Activated T-helper 1 cell treated with anti-CD3 and anti-CD28 coated beads, Interleukin-12 subunit alpha, Interleukin-12 subunit beta, Interleukin-2, Interleukin-4 antibody, amounts not matched to agents 30 ng/mL and 10 ng/mL and 1 ng/mL, durations not matched to agents 14 hours and 24 hours and 36 hours (primary cell): ENCODE measurements at places on chromosomes 1 and 21. TPM values are rescaled to one million over a fixed set of nuclear protein-coding genes. Genes with fewer than 3 reads are reported as not detected.

The NDUFS2 gene
- total RNA-seq: 72.9 and 84.1 TPM in 2 replicates

DNA sequence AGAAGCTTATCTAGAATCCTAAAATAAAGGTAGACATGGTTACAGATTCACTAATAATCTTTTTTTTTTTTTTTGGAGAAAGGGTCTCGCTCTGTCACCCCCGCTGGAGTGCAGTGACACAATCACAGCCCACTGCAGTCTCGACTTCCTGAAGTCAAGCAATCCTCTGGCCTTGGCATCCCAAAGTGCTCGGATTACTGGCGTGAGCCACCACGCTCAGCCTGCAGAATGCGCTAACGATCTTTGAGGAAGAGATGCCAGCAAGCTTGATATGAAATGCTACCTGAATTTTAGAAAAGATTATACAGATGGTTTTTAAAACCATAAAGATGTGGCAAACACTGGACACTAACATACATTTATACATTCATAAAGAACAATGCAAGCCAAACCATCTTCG lies 4.1 kb upstream of the GNPAT start:
- peaks cover 51% of the 10 kb centered on the region for H3K36me3 ChIP-seq
- DNase-seq: no peak
- no peaks in the 10 kb centered on the region for H3K27me3 ChIP-seq
- H3K4me3 ChIP-seq: no peak overlapping the region

DNA sequence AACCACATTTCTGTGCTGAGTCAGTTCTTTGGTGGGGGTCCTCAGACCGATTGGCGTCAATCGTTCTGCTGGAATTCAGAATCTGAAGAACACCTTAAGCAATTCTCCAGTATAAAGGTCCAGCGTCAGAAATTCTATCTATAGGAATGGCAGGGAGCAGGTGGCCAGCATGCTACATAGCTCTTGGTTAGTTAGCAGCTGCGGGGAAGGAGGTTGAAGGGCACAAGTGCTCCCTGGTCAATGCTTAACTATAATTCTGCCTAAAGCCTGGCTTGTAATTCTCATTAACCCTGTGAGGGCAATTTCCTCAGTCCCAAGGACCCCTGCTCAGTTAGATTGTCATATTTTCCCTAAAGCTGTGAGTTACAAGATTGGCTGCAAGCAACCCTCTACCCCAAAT lies 54.3 kb upstream of the GALNT2 start:
- no peak for DNase-seq
- peaks cover 6% of the 10 kb centered on the region for H3K27me3 ChIP-seq
- no peaks in the 10 kb centered on the region for H3K4me1 ChIP-seq

DNA sequence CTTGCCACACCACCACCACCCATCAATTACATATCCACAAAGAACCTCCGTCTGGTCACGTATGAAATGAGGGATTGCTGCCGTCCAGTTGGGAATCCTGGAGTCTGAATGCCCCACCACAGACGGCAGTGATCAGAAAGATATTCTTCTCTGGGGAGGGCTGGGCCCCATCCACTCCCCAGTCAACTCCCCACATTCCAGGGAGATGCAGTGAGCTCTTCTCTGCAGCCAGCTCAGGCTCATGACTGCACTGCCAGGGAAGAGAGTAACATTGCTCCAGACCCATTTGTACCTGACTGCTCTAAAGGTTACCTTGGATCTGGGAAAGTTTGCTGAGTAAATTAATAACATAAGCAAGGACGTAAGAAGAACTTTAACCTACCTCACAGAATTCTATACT lies 18.3 kb downstream of the DEGS1 start:
- peaks cover 15% of the 10 kb centered on the region for H3K4me1 ChIP-seq
- H3K27ac ChIP-seq: no peak overlapping the region
- DNase-seq: no peak
- H3K36me3 ChIP-seq: peaks cover 4% of the 10 kb centered on the region
- no peaks in the 10 kb centered on the region for H3K27me3 ChIP-seq
- H3K4me3 ChIP-seq: no peak overlapping the region

- H3K4me3 ChIP-seq: no peak overlapping the region
- H3K36me3 ChIP-seq: no peaks in the 10 kb centered on the region
- H3K27ac ChIP-seq: no peak overlapping the region
Observed at GRCh38 chr1:40915581-40915980, 53.4 kb upstream of the CITED4 start.

- H3K36me3 ChIP-seq: peaks cover 6% of the 10 kb centered on the region
- DNase-seq: no peak
- no peak overlapping the region for H3K4me3 ChIP-seq
- no peak overlapping the region for H3K27ac ChIP-seq
- no peaks in the 10 kb centered on the region for H3K27me3 ChIP-seq
Observed at GRCh38 chr1:201513498-201514243, 6.7 kb upstream of the CSRP1 start.

GRCh38 chr21:25974964-25975363 lies 195.6 kb downstream of the APP start:
- no peaks in the 10 kb centered on the region for H3K4me1 ChIP-seq
- no peak overlapping the region for H3K4me3 ChIP-seq
- no peak for DNase-seq
- H3K27ac ChIP-seq: no peak overlapping the region
- H3K36me3 ChIP-seq: peaks cover 29% of the 10 kb centered on the region
- H3K27me3 ChIP-seq: no peaks in the 10 kb centered on the region

The PCSK9 gene
- not detected in 2 replicates for total RNA-seq

- no peak overlapping the region for H3K4me3 ChIP-seq
- H3K36me3 ChIP-seq: no peaks in the 10 kb centered on the region
- H3K27ac ChIP-seq: no peak overlapping the region
- H3K27me3 ChIP-seq: peaks cover 7% of the 10 kb centered on the region
- H3K4me1 ChIP-seq: no peaks in the 10 kb centered on the region
- no peak for DNase-seq
Observed at GRCh38 chr1:22315315-22316078, 136.2 kb upstream of the ZBTB40 start.

GRCh38 chr1:218591966-218592365 lies 246.8 kb downstream of the TGFB2 start:
- no peak overlapping the region for H3K4me3 ChIP-seq
- H3K27ac ChIP-seq: no peak overlapping the region
- no peaks in the 10 kb centered on the region for H3K27me3 ChIP-seq
- no peaks in the 10 kb centered on the region for H3K4me1 ChIP-seq
- H3K36me3 ChIP-seq: no peaks in the 10 kb centered on the region

DNA sequence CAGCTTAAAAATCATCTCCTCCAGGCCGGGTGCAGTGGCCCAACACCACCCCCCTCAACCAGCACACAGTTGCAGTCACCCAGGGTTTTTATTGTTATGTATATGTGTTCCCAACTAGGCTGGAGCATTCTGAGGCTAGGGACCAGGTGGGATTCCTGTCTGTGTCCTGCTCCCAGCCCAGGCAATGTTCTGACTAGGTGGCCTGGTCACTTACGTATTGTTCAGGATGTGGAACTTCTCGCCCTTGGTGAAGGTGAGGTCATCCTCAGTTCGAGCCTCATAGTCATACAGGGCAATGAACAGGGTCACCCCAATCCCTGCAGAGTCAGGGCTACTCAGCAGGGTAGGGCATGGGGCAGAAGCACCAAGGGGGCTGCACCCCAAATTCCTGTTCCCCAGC lies 12.2 kb downstream of the FGR start:
- H3K36me3 ChIP-seq: no peaks in the 10 kb centered on the region
- H3K4me1 ChIP-seq: peaks cover 35% of the 10 kb centered on the region
- DNase-seq: no peak
- H3K27me3 ChIP-seq: peaks cover 5% of the 10 kb centered on the region
- H3K4me3 ChIP-seq: no peak overlapping the region
